ENCODE measurements at places on chromosomes 4 and X.

GRCh38 chrX:100418556-100418955, 8.5 kb upstream of the PCDH19 start:
- no peak for DNase-seq

GRCh38 chrX:119728487-119728886, 29.9 kb upstream of the SOWAHD start:
- no peak for DNase-seq

- DNase-seq: no peak
Observed at GRCh38 chrX:32443841-32444240, 767.5 kb downstream of the DMD start.

- DNase-seq: no peak
Observed at GRCh38 chrX:499870-500364, 113.2 kb upstream of the PPP2R3B start.

GRCh38 chrX:49225858-49226257, 7.3 kb downstream of the CACNA1F start:
- no peak for DNase-seq

- DNase-seq: peak; percentile 19
Observed at GRCh38 chrX:110407910-110408545, 49.4 kb downstream of the RTL9 start.

DNA sequence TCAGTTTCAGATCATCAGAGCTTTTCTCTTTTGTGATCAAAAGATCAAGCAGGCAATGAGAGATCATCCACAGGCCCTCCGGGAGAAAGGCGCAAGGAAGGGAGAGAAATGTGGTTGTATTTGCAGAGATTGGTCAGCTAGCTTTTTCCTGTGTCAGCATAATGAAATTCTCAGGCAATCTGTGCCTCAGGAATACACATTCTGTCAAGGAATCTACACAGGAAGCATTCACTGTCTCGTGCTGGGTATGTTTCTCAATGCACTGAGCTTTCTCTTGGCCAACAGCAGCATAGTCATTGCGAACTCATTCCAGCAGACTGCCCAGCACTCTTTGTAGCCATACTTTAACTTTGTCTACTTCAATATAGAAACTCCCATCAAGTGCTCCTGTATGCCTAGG, 413.7 kb downstream of the PPP3CA start:
- no peak for DNase-seq

DNA sequence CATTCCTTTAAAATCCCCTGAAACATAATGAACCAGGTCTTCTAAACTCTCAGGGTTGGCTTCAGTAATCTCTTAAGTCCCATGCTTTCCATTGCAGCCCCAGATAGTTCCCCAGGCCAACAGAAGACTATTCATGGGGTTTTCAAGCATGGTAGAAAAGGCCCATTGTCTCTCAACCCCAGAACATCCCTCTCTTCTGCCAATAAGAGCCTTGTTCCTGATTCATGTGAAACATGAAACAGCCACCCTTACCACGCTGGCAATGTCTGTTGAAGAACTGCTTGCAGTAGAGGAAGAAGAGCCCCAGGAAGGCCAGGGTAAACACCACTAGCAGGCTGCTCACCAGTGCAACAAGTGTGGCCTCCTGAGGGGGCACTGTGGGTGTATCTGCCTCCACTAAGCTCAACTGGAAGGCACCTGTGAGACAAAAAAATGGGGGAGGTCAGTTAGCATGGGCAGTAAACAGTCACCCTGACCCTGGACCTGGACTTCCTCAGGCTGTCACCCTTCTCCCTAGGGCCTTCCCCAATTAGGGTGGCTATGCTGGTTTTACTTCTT, 36.4 kb downstream of the EDA2R start:
- DNase-seq: no peak

DNA sequence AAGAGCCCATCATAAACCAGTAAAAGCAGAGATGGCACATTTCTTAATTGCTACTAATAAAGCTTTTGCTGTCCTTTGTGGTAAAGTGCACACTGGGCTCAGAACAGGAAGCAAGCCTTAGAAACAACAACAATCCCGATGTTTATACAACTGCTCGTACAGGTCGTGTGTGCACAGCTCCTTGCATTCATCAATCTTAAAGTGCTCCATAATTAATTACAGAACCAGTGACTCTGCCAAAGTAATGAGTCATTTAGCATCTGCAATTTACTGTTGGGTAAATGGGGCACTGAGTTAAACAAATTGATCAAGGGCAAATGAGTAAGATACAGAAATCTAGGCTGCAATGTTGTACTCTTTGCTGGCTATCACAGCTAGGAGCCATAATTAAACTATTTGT, 61.3 kb upstream of the TXK start:
- no peak for DNase-seq

GRCh38 chr4:122960611-122961000, 38.2 kb upstream of the NUDT6 start:
- no peak for DNase-seq

DNA sequence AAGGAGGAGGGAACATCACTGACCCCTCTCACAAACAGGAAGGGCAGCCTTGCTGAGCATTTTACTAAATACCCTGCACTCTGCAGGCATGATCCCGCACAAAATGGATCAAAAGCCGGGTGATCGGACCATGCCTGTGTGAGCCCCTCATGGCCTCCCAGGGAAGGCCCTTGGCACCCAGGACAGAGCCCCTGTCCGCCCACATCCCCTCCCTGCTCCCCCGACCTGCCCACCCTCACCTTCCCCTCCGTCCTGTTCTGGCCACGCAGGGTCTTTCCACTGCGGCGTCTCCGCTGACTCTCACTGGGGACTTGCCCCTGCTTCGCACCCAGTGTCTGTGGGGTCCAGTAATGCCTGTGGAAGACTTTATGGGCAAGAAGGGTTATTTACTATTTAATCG, 105.0 kb downstream of the HMX1 start:
- no peak for DNase-seq

DNA sequence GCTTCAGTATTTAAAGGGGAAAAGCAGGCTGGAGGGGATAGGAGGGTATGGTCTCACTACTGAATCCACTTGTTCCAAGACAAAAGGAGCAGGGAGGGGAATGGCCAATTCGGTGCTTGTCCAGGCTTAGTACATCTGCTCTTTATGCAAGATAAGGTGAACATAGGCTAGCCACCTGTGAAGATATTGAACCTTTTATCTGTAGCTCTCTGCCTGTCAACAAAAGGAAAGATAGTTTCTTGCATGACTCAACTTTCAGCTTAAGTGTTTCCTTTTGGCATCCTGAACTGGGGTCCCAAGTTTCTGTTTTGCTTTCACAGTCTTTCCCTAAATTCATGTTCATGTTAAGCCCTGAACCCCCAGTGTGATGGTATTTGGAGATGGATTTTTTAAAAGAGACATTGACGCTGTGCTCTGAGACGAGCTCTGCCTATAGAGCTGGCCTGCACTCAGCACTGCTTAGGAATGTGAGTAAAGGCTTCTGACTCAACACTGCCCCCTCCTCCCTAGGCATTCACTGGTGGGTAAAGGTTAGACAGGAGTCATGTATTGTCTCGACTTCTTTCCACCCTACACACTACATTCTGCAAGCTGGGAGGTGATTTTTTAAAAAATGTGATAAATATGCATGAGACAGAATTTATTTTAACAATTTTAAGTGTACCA, 28.2 kb downstream of the FAM149A start:
- DNase-seq: no peak

- no peak for DNase-seq
Observed at GRCh38 chr4:48195853-48196252, 61.8 kb upstream of the TXK start.

GRCh38 chr4:124030147-124030546, 633.6 kb downstream of the SPRY1 start:
- no peak for DNase-seq

DNA sequence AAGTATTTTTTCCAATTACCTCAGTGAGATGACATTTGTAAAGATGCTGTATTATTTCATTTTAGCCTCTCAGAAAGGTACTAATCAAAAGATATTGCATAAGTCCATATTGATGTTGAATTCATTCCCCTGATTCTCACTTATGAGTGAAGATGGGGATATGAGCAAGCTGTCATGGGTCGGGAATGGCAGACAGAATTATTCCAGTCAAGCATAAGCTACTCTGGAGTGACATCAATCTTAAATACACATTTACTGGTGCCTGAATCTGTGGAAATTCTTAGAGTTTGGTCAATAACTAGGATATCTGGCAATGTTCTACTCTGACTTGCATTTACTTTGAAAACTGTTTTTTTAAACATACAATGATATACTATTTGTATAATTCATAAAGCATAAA, 283.8 kb upstream of the PCDH7 start:
- no peak for DNase-seq

DNA sequence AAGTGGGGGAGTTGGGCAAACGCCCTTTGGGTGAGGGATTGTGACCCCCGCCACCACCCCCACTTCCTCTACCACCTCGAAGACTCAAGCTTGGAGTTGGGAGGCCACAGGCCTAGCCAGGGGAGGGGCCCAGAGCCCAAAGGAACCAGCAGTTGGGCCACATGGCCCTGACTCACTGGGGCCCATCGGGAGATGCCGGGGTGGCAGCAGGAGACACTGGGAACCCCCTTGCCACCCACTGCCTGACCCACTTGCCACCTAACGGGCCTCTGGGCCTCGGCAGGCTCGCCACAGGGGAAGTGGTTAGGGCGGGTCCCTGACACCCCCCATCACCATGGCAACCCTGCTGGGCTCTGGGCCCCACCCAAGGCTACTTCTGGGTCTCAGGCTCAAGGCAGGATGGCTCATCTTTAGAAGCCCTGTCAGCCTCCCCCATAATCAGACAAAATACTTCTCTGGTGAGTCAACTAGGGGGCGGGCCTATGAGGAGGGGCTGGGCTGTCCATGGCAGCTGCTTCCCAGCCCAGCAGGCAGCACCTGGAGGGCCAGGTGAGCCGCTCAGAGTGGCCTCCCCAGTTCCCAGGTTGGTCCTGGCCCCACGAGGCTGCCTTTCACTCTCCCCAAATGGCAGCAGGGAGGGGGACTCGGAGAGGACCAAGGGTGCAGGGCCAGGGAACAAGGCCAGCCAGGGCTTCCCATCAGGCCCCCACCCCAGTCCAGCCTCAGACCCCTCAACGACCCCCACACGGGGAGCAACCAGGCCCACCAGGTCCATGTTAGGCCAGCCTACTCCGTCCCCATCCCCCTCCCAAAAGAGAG, 5.6 kb downstream of the FLNA start:
- peak; percentile 92 for DNase-seq

DNA sequence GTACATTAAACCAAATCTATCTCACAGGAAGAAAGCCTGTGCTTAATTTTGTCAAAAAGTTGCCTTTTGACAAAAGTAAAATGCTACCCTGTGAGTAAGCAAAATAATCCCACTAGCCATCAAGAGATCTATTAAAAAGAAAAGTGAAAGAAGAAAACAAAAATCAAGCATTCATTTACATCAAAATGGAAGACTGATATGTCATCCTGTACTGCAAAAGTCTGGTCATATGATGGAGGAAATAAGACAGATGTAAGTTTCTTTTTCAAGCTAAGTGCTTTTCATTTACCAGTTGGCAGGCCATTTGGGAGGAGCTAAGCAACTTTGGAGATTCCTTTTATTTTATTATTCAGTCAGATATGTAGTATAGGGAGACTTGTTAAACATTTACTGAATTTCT, 387.4 kb downstream of the SPOCK3 start:
- no peak for DNase-seq

- DNase-seq: no peak
Observed at GRCh38 chr4:174749091-174749490, 80.0 kb downstream of the GLRA3 start.

GRCh38 chrX:39144956-39145355, 343.7 kb downstream of the MID1IP1 start:
- no peak for DNase-seq

DNA sequence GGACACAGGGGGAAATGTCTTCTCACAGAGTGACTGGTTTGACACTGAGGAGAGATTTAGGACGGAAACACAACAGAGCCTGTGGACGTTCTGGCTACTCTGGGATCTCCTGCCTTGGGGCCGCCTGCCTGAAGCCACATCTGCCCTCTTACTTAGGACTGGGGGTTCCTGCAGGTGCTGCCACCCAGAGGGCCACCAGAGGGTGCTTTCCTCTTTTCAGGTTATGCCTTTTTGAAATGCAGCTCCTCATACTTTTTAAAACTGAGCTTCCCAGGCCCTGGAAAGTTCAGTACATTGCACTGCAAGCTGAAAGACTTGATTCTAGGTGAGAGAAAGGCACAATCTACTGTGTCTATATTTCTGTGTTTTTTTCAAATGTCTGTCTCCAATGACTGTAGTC, 92.2 kb upstream of the PGRMC2 start:
- no peak for DNase-seq

DNA sequence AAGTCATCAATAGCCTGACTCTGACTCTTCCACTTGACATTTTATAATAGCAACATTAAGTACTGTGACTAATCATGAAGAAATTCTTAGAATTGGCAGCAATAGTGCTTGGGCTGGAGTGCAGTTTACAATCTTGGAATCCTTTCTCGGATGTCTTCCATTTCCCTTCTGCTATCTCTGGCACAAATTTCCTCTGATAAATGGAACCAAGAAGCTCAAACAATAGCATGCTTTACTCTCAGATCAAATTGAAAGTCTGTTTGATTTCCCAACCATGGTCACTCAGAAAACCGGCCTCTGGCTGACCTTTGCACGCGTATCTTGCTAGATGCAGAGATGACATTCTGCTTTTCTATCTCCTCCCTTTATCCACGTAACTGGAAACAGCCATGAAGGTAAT, 99.0 kb upstream of the SPANXC start:
- no peak for DNase-seq

DNA sequence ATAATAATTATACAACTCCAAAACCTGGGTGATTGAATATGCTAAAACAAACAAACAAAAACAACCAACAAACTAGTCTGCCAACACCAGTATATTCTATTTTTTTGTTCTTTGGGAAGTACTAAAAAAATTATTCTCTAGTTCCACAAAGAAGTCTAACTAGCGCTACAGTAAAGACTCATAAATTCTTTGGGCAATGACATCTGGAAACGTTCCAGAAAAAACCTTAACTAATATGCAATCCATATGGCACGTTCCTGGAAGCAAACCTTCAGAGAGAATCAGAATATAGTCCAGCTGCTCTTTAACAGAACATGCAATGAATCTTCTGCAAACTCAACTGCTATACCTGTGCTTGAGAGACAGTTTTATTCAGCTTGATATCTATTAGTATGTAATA, 500.1 kb downstream of the TRAM1L1 start:
- no peak for DNase-seq

DNA sequence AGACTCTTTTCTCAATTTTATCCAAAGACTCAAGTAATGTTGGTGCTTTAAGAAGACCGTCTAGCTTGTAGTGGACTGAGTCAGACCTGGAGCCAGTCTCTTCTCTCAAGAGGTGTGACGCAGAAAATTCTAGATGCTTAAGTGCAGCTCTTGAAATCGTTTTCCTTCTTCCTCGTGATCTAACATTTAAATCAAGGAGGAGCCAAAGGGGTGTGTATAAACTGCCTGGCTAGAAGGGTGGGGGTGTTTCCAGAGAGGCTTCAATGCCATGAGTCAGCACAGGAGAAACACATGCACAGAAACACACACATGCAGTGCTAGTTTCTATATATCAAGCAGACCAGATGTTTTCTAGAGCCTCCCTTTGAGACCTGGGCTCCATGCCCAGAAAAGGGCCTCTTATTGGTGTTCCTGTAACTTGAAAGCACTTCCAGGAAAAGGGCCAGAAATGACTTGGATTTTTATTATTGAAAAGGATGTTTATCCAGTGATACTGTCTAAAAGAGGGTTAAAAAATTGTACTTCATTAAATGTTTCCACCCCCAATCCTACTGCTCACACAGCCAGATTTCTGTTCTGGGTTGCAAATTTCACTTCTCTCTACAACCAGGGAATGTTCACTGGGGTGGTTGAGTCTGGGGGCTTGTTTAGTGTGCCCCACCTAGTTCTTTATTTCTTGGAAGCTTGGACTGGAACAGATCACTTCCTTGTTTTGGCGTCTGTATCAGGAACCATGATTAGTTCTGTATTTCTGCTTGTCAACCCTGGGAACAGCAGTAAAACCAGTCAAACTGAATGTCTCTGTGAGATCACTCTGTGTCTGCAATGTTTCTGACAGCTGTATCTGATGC, at the start of gene CLIC2:
CLIC2 (minus strand) TSS at position 129 of the 851 bp plus-strand sequence. CDS start 187 bp downstream, outside the sequence.
- no peak for DNase-seq
